ENCODE measurements at places on chromosomes 4 and X.

- no peak for DNase-seq
These were observed 465.4 kb upstream of the GRID2 start for GRCh38 chr4:91838181-91838861.

GRCh38 chrX:31224381-31225012, 152.7 kb upstream of the FTHL17 start:
- no peak for DNase-seq

DNA sequence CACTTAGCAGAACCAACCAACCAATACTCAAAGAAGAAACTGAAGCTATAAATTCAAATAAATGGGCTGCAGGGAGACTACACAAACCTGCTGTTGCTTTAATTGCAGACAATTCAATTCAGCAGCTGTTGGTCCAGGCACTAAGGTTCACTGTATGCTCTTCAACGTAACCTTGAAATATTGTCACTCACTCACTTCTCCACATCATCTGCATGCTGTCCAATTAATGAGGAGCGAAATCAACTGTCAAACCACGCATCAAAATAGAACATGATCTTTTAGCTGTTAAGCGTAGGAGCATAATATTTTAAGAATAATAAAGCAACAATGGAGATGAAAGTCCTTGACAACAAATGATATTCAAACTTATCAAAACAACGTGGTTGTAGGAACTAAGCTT, 17.0 kb downstream of the ENOX2 start:
- no peak for DNase-seq

DNA sequence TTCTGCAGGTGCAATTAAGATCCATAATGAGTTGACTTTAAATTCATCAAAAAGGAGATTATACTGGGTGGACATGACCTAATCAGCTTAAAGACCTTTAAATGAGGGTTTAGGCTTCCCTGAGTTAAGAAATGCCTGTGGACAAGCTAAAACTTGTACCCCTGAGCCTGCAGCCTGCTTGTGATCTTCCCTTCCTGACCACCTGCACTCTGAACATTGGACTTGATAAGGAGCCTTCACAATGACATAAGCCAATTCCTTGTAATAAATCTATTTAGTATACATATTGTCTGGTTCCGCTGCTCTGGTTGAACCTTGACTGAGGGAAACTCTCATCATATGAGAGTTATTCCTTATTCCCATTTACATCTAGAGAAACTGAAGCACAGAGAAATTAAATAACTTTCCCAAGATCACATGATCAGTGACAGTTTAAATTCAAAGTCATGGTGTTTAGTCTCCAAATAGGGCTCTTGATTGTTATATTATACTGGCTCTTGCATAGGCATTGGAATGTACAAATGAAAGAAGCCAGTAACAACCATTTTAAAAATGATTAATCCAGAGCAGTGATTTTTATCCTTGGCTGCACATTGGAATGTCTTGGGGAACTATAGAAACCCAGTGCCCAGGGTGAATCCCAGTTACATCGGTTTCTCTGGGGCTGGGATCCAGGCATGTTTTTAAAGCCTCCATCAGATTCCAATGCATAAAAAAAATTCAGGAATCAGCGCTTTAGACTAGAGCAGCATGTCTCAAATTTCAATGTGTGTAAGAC, 136.1 kb downstream of the MSL3 start:
- no peak for DNase-seq

DNA sequence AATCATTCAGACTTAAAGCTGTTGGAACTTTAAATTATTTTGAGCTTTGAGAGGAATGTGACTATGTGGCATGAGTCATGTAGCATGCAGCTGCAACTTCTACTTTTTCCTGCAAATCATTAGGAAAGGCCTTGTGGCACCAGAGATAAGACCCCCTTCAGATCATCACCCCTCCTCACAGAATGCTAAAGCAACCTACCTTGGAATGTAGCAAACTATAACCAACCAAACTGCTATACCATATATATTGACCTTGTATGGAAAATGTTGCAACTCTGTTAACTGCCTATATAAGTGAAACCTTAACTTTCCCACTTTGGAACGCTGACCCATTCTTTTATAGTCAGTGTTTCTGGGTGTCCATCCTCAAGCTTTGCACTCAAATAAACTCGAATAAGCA, 32.0 kb downstream of the ATXN3L start:
- no peak for DNase-seq

DNA sequence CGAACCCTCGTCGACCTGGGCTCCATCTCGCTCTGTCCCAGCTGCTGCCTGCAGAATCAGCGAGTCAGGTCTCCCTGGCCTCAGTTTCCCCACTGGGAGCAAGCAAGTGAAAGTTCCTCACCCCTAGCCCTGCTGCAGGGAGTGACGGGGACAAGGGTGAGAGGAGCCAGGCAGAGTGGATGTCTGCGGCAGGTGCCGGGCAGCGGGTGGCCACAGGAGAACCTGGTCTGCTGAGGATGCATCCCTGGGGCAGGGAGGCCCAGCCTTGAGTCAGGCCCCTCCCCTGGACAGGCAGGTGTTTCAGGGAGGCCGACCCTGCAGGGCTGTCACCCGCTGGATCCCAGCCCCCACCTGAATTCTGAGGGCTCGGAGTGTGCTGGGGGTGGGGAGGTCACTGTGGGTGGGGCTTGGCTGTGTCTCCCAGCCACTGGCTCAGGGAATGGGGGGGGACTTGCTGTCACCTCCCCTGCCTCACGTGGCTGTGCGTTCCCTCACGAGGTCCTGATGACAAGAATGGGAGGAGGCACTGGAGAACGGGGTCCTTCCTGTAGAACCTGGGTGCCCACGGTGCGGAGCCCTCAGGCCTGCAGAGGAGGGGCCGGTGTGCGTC, 33.2 kb downstream of the LRPAP1 start:
- DNase-seq: no peak

- DNase-seq: no peak
These were observed 612.5 kb upstream of the TECRL start for GRCh38 chr4:65021737-65022136.

GRCh38 chr4:53905941-53906377, 158.4 kb downstream of the CHIC2 start:
- peak; percentile 40 for DNase-seq

GRCh38 chrX:113980953-113981352, 602.9 kb upstream of the HTR2C start:
- no peak for DNase-seq

GRCh38 chrX:15344106-15344505, 8.8 kb upstream of the PIGA start:
- DNase-seq: no peak

DNA sequence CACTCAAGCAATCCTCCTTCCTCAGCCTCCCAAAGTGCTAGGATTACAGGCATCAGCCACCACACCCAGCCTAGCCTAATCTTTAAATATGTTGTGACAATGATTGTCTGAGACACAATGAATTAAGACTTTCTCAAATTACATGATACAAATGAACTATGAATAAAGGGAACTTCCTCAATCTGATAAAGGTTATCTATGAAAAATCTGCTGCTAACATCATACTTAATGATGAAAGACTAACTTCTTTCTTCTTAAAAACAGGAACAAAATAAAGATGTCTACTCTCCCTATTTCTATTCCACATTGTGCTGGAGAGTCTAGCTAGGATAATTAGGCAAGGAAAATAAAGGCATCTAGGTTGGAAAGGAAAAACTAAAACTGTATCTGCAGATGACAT, 60.0 kb downstream of the PDHA1 start:
- no peak for DNase-seq

DNA sequence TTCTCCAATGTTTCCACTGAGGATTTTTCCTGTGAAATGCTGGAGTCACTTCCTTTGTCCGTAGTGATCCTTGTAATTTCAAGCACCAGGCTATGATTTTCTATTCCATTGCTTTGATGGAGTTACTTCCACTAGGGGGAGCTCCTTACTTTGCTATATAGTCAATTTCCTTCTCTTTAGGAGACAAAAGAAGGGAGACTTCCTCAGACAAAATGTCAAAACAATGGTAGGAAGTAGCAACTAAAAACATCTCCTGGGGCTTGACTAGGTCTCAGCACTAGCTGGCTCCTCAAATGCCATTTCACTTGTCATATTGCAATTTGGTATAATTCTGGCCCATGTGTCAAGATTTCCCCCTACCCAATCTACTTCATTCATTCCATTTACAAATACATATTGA, 24.1 kb downstream of the ZCCHC12 start:
- peak; percentile 12 for DNase-seq

DNA sequence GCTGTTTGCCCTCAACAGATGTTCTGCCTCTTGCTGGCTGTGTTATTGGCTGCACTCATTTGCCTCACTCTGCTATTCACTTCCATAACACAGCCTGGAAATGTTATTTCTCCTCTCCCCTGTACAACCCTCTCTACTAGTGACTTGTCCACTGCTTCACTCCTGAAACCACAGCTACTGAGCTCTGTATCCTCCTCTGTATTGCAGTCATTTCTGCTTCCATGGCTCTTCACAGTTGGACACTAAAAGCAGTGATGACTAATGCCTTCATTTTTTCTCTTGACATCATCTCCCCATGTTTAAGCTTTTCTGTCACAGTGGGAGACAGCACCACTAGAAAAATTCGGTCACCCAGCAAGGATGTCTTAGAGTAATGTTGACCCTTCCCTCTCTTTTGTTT, 123.0 kb upstream of the PPP1R2C start:
- no peak for DNase-seq
